ENCODE measurements at places on chromosomes 1 and 21.

DNA sequence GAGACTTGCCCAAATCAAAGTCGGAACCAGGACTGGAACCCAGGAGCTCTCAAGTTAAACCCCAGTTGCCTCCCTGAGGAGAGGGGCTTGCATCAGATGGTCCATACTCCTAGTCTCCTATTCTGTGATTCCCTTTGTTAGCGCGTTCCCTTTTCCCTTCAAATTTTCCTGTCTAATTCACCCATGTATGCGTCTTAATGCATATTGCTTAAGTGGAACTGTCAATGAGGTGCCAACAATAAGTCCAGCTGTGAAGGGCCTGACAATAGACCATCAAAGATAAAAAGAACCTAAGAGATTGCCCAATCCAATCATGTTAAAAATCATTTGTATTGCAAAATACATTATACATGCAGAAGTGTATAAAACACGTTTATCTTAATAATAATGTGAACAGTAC, 634 bp upstream of the SPATA6 start:
- no peak for DNase-seq

- DNase-seq = no peak
Measured at GRCh38 chr1:199010492-199010891, 371.7 kb downstream of the PTPRC start.

- DNase-seq = no peak
Measured at GRCh38 chr21:45016406-45017038, 57.9 kb upstream of the ADARB1 start.

GRCh38 chr1:93552741-93553455, 105.0 kb downstream of the FNBP1L start:
- no peak for DNase-seq

DNA sequence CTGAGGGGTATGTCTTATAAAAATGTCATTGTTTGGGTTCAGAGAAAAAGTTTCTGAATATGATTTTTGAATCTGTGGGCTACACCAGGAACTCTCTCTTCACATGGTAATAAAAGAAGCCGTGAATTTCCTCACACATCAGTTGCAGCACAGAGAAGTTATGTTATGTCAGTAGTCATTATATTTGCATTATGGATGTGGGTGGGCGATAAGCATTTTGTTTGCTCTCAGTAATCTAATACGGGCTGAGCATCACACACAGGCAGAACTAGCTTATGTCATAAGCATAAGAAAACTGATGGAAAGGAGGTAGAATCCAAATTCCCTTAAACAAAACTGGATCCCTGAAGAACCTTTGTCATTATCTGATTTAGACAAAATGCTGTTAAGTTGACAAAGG, 70.8 kb downstream of the PRDM2 start:
- no peak for DNase-seq
